ENCODE measurements at places on chromosomes 4 and X.
A peak's percentile ranks its signal among the peaks of the same experiment; 100 is the strongest.

DNA sequence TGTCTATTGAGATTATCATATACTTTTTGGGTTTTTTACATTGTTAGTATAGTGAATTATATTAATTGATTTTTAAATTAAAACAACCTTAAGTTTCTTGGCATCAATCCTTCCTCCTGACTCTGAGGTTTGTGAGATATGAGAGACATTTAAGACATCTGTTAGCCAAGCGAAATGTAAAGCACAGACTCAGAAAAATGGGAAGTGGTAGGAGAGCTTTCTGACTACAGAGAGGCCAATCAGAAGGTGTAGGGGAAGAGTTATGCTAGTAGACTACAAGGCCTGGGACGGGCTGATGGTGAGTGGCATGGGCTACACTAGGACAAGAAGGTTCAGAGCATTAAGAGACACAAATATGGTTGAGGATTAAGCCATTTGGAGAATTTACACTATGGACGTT is 255.4 kb downstream of the PRDM5 start:
- DNase-seq = no peak

DNA sequence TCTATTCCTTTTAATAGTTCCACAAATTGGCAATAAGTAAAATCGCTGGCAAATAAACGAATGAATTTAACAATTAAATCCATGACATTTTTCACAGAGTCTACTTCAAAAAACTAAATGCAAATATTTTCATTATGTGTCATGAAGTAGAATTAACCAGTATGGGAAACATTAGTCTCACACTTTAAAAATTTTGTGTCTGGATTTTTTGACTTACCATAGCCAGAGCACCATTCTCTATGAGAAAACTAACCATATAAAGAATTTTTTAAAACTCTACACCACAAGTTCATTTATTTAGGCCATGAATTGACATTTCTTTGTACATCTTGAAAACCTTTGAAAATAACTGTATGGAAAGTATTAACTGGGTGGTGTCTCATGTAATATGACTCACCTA is 41.2 kb downstream of the PRDM5 start:
- DNase-seq = no peak

DNA sequence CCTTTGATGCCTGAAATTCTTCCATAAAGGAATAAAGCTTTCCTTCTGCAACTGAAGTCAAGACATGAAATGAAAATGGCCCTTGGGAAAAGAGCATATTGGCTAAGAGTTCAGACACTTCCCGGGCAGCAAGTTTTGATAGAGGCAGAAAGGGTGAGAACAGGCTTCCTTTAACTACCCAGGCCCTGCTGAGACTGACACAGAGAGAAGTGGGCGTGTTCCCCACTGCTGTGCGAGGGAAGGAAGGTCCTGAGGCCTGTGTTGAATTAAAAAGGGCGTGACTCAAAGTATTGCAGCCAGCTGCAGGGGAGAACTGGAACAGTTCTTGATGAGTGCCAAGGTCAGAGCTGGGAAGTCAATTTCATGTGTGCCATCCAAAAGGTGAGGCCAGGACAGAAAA is 33.9 kb upstream of the ADGRG2 start:
- no peak for DNase-seq

DNA sequence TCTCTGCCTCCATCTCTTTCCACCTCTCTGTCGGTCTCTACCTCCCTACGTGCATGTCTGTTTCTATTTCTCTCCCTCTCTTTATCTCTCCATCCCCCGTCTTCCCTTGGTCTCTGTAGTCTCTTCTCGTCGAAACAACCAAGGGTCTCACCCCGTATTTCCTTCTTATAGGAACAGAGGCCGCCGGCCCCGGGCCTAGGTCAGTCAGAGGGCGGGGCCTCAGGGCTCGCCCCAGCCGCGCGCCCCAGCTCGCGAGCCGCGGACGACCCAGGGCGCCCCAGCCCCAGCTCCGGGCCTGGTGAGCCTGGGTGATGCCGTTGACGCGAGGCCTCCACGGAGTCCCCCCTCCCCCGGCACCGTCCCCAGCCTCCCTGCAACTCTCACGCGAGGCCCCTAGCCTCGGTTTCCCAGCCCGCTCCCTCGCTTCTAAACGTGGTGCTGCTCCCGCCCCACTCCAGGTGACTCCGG is 6.6 kb downstream of the TIMM17B start:
- DNase-seq = no peak

DNA sequence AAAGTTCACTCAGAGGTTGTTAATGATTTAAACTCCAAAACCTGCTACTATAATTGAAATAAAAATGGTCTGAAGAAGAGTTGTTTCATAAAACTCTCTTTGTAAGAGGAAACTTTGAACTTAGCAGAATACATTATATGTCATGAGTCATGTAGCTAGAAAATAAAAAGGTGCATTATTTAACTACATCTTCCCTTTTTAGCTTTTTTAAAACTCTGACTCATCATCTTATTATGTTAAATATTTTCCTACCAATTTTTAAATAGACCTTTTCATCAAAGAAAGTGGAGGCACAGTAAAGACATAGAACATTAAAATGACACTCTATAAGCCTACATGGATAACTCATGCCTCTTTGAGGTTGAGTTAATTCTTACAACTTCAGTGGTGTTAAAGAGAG is 1.2 kb upstream of the ZNF827 start:
- DNase-seq = no peak

- no peak for DNase-seq
Observed at GRCh38 chr4:108072300-108072699, 82.6 kb downstream of the HADH start.

DNA sequence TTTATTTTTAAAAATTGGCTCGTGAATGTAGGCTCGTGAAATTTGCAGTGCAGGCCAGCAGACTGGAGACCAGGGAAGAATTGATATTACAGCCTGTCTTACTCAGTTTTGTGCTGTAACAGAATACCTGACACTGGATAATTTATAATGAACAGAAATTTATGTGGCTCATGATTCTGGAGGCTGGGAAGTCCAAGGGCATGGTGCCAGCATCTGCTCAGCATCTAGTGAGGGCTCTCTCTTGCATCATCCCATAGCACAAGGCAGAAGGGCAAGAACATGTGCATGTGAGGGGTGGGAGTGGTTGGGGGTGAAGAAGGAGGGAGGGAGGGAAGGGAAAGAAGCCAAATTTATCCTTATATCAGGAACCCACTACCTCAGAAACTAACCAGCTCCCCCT is 13.7 kb upstream of the CLTRN start:
- no peak for DNase-seq

DNA sequence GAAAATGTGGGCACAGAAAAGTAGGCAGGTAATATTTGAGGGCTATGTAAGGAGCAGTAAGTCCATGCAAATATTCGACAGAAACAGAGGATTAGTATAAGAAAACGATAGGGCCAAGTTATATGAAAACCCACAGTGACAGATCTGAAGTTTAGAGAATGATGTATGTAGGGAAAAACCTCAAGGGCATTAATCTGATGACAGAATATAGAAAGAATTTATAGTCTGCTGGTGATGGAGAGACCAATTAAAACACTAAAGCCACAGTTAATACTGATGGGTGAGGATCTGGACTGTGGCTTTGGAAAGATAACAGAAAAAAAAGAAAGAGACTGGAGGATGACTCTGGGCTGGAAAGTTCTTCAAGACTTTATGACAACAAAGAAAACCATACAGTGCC is 169.7 kb downstream of the PALLD start:
- DNase-seq = no peak

DNA sequence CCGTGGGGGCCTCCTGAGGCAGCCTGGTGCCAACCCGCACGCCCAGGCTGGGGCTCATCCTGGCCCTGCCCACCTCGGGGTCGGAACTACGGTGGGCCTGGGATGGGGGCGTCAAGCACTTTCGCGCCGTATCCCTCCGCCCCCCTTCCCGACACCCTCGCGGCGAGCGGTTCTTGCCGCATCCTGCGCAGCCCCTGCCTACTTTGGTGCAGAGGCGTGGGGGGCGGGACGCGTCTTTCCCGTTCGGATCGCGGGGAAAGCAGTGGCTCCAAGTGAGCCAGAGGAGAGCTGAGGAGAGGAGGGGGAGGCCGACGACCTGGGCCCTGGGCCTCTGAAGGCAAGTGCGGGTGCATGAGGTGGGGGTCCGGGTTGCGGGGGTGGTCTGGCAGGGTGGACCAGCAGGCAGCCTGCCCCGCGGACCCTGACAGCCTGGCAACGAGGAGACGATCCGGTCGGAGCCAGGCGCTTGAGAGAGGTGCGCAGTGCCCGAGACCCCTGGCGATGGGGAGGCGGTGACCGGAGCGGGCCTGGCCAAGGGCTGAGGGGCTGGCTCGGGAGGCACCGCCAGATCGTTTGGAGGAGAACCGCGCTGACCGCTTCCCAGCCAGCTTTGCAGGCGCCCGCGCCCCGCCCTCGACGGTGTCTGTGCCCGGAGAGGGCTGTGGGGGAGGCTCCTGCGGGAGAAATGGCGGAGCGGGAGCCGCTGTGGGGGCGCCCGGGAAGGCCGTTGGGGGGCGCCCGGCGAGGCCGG is at the start of gene GPRASP2:
Gene GPRASP2, plus strand, starts transcription at position 233 of the 751 bp plus-strand sequence. CDS start 2,422 bp downstream, outside the sequence.
- no peak for DNase-seq

GRCh38 chr4:150253416-150253815 is 175.2 kb downstream of the DCLK2 start:
- no peak for DNase-seq

GRCh38 chr4:23630110-23630509 is 259.7 kb downstream of the PPARGC1A start:
- DNase-seq = no peak

GRCh38 chr4:113293674-113294073 is 244.2 kb downstream of the ANK2 start:
- DNase-seq = no peak

GRCh38 chr4:47075262-47075661 is 43.9 kb downstream of the GABRB1 start:
- peak; percentile 29 for DNase-seq
